ENCODE measurements at places on chromosomes 2 and 18.
A peak's percentile ranks its signal among the peaks of the same experiment; 100 is the strongest.

GRCh38 chr2:233760043-233760442, at the start of gene UGT1A1:
Gene UGT1A1 (plus strand): TSS chr2:233760270. CDS start chr2:233760288, 18 bp downstream.
- DNase-seq = no peak

DNA sequence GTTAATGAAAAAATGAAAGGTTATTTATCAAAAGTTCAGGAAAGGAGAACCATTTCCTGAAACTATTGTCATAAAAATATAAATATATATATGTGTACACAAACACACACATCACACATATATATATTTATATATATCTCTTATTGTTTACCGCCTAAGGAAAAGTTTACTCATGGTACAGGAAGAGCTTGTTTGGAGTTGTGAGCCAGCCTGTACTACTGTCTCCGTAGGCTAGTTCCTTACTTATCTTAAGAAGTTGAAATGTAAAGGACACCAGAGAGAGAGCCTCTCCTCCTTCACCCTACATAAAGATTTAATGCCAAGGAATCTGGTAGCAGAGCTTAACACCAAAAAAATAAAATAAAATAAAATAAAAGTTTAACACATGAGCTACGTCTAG, 19.6 kb downstream of the DSC1 start:
- no peak for DNase-seq

- no peak for DNase-seq
Measured at GRCh38 chr2:113873867-113874266, 16.0 kb upstream of the ACTR3 start.

- DNase-seq = peak; percentile 92
Measured at GRCh38 chr18:2536493-2536892, 34.8 kb downstream of the METTL4 start.

- DNase-seq = peak; percentile 6
Measured at GRCh38 chr18:74155276-74155675, 7.0 kb downstream of the TIMM21 start.

DNA sequence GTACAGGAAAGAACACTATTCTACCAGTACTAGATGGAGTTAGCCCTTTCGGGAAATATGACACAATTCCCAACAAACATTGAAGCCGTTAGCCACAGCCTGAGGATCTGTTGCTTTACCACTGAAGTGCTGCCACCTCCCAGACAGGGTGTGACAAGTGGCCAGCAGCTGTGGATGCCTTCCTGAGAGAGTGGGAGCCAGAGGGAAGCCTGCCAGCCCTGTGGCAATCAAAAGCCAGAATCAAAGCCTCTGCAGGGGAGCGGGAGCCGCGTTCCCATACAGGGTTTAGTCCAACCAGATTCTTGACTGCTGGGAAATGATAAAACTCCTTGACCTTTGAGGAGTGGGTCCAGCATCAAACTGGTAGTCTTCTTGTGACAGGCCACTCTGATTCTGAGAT, 38.0 kb downstream of the SLC4A1AP start:
- no peak for DNase-seq

GRCh38 chr2:149556452-149556851, 31.1 kb downstream of the MMADHC start:
- no peak for DNase-seq

DNA sequence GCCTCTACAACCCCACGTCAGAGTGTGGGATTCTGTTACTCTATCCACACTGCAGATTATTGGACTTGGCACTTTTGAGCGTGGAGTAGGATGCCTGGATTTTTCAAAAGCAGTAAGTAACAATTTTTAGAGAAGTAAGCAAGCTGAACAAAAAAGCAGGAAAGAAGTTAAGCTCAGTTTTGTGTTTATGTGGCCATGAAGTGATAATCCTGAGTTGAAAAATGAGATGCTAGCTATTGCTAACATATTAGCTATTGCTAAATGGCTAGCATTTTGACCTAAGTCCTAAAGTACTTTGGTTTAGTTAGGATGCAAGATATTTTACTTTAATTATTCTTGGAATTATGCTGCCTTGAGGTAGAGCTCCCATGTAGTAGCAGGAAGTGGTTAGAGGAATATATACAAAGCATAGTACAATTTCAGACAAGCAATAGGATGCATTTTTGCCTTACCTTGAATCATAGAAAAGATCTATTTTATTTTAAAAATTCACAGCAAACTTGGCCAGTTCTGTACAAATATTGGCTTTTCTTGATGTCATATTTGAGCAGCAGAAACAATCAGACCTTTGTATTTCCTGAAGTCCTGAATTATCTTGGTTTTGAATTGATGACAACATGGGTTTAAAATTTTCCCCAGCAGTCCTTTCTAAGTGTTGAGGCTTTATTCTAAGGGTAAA, 74.6 kb downstream of the COX7A2L start:
- DNase-seq = no peak

DNA sequence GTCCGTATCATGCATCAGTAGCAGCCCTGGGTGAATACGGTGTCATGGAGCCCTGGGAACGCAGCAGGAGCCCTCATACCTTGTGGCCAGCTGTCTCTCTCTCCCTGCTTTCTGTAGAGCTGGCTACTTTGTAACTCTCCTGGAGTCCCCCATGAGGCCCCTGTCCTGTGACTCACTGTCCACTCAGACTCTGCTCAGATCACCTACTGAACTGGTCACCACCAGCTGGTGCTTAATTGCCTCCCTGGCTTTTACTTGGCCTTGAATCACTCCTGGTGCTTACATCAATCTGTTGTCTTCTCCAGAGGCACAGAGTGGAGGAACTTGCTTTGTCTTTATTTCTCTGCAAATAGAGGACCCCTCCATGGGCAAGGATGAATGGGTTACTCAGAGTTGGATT, 172.7 kb downstream of the HRH4 start:
- DNase-seq = no peak

- peak; percentile 19 for DNase-seq
Measured at GRCh38 chr2:217147818-217148217, 288.0 kb upstream of the TNP1 start.

DNA sequence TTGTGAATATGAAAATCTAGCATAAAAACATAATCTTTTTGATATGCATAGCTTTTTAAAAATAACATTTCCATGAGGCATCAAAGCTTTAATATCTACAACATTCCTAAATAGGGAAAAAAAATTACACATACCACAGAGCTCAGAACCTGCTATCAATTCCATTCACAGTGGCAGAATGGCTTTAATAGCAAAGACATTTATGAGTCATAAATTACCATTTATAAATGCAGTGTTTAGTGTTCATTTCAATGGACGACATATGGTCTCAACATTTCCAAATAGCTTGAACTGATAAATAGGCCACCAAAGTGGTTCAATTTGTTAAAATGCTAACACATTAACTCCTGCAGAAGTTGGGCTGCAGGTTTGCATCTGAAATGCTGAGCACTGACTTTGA, 600.6 kb upstream of the SETBP1 start:
- DNase-seq = peak; percentile 6
